ENCODE measurements at places on chromosomes 2 and 18. TPM values are rescaled to one million over a fixed set of nuclear protein-coding genes. Genes with fewer than 3 reads are reported as not detected.

DNA sequence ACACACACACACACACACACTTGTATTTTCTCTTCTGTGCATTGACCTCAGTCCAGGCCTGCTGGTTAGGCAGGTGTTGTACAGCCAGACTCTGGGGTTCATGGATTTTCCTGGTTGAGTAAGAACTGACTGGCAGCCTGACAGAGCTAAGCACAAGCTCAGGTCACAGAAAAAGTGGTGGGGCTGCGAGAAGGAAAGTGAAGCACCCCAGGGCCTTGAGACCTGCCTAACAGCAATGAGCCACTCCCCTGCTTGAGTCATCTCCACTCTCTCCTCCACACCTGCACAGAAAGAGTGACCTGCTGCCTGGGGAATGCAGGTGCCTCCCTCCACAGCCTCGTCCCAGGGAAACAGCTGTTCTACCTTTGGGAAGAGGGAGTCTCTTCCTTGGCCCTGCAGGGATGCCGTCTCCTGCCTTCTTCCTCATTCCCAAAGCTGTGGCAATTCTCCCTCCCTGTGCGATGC lies 91.4 kb upstream of the LGALSL start:
- peaks cover 6% of the 10 kb centered on the region for H3K4me1 ChIP-seq
- H3K4me3 ChIP-seq: no peak overlapping the region
- peaks cover 80% of the 10 kb centered on the region for H3K27me3 ChIP-seq
- H3K27ac ChIP-seq: no peak overlapping the region

GRCh38 chr2:43839776-43840564 lies 1.2 kb downstream of the ABCG8 start:
- H3K27me3 ChIP-seq: no peaks in the 10 kb centered on the region
- H3K4me3 ChIP-seq: no peak overlapping the region
- no peaks in the 10 kb centered on the region for H3K4me1 ChIP-seq
- no peak for DNase-seq
- H3K36me3 ChIP-seq: no peaks in the 10 kb centered on the region

DNA sequence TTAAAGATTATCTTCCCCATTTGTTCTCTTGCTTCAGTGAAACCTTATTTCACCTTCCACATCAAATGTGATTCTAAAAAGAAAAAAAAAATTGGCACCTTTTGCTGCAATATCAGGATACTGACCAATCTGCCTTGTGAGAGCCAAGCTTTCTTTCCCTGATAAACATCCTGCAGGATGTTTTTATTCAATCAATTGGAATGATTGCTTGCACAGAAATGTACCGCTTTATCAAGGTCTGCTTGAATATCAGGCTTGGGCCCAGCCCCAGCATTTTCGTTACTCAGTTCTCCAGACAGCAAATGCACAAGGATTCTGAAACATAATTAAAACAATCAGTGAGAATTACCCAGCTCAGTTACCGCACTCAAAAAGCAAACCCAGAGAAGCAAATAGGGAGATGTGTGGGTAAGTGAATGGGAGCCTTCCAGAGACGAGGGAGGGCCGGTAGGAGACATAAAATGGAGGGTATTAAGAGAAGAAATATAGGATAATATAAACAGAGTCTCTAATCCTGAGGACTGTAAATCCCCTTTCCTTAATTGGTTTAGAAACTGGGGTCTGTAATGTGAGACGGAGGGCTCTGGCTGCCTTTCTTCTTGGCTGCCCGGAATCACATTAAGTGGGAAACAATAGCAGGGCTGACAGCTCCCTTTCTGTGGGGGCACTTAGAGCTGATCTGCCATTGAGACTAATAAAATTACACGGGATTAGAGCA lies 291.8 kb downstream of the ICOS start:
- peaks cover 5% of the 10 kb centered on the region for H3K27me3 ChIP-seq
- H3K36me3 ChIP-seq: no peaks in the 10 kb centered on the region
- H3K4me3 ChIP-seq: no peak overlapping the region
- H3K4me1 ChIP-seq: peaks cover 9% of the 10 kb centered on the region
- no peak overlapping the region for H3K27ac ChIP-seq

DNA sequence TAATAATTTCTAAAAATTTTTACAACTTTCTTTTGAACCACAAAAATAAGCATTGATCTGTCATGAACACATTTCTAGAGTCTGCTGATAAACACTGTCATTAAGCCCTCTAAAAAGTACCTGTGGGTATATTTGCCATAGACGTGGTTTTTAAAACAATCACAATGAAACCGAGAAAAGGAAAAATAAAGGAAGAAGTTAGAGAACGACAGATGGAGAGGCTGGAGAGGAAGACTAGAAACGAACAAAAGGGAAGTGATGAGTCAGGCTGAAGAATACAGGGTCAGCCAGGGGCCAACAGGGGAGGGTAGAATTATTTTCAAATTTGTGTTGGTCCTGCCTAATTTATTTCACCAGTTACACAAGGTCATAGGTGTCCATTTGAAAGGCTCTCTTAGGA lies 62.0 kb downstream of the MYL12B start:
- DNase-seq: peak; percentile 53
- H3K4me1 ChIP-seq: no peaks in the 10 kb centered on the region
- no peaks in the 10 kb centered on the region for H3K36me3 ChIP-seq
- H3K4me3 ChIP-seq: no peak overlapping the region

The VWC2L gene
- 0.11 TPM for total RNA-seq

The EFR3B gene
- 12.9 TPM for total RNA-seq

The USP14 gene
- total RNA-seq: 18.4 TPM

GRCh38 chr2:98901702-98902101 lies 34.3 kb downstream of the CRACDL start:
- no peaks in the 10 kb centered on the region for H3K27me3 ChIP-seq
- DNase-seq: no peak
- no peak overlapping the region for H3K4me3 ChIP-seq
- H3K36me3 ChIP-seq: no peaks in the 10 kb centered on the region
